ENCODE measurements at places on chromosomes 5 and 9.

- DNase-seq = no peak
Measured at GRCh38 chr9:135814421-135815095, 92.8 kb downstream of the CAMSAP1 start.

- no peak for DNase-seq
Measured at GRCh38 chr9:137191691-137192447, 3.4 kb downstream of the SSNA1 start.

GRCh38 chr9:80492221-80492620 lies 920.5 kb downstream of the TLE4 start:
- no peak for DNase-seq

GRCh38 chr5:37810311-37810710 lies 29.5 kb downstream of the GDNF start:
- DNase-seq = no peak

DNA sequence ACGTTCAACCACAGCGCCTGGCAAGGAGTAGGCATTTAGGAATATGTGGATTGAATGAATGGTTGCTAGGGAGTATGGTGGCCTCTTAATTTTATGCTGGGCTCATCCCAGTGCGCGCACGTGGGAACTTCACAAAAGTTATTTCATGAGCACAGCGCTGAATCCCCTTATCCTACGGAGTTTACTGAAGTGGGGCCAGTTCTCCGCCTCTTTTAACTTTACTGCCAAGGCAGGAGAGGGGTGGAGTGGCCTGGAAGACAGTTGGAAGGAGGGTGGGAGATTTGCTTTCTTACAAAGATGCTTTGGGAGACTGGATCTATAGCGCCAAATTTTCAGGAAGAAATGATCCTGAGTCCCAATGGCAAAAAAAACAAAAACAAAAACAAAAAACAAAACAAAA lies 326.5 kb downstream of the SH3GL2 start:
- DNase-seq = no peak

- DNase-seq = no peak
Measured at GRCh38 chr9:14962193-14962882, 52.1 kb upstream of the FREM1 start.

DNA sequence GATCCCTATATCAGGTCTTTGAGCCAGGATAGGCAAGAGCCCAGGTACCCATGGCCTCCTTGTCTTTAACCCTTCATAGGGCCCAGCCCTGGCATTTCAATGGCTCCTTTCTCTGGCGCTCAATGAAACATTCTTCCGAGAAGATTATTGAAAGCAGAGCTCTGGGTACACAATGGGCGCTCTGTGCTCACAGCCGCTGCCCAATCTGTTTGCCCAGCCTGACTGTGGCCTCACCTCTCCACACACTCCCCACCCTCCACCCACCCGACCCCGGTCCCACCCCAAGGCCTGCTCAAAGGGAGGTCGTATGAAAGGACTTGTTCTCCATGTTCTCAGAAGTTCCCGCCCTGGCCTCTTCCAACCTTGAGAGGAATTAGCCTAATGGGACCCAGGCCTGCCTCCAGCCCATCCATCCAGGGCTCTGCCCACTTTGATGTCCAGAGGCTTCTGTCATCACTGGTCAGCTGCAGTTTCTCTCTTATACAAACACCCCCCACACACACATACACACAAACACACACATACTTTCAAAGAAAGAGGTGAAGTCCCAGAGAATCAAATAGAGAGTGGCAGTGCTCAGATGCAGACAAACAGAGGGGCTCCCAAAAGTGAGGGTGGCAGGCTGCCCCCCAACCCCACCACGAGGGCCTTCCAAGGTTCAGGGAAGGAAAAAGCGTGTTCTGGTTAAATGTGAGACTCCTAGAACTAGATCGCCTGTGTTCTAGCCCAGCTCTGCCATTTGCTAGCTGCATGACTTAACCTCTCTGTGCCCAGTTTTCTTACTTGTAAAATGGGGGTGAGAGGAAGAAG lies 5.1 kb upstream of the ARSI start:
- no peak for DNase-seq

DNA sequence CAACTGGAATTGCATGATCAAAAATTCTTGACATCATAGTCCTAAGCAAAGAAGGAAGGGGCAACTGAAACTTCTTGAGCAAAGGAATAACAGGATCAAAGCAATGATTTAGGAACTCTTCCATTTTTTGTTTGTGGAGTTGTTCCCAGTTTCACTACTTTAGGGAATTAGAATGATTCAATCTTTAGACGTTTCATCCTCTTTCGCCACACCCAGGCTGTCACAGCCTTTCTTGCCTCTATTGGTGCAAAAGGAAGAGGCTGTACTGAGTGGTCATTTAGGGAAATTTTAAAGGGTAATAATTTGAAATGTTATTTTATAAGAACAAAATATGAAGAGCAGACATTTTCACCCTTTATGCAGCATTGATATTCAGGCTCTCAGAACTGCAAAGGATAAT lies 1026.0 kb upstream of the ARRDC3 start:
- no peak for DNase-seq

DNA sequence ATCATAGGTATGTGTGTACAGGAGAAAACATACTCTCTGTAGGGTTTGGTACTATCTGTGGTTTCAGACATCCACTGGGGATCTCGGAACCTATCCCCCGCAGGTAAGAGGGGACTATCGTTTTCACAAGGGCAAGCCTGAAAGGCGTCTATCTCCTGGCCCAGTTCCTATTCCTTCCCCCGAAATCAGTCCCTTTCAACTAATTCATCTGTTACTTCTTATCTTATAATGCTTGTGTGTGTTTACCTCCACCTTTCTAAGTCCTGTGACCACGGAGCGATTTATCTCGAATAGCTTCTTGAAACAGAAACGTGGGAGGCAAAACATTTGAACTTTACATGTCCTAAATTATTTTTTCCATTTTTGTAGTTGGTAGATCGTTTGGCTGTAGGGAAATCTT lies 11.4 kb downstream of the ABO start:
- no peak for DNase-seq

DNA sequence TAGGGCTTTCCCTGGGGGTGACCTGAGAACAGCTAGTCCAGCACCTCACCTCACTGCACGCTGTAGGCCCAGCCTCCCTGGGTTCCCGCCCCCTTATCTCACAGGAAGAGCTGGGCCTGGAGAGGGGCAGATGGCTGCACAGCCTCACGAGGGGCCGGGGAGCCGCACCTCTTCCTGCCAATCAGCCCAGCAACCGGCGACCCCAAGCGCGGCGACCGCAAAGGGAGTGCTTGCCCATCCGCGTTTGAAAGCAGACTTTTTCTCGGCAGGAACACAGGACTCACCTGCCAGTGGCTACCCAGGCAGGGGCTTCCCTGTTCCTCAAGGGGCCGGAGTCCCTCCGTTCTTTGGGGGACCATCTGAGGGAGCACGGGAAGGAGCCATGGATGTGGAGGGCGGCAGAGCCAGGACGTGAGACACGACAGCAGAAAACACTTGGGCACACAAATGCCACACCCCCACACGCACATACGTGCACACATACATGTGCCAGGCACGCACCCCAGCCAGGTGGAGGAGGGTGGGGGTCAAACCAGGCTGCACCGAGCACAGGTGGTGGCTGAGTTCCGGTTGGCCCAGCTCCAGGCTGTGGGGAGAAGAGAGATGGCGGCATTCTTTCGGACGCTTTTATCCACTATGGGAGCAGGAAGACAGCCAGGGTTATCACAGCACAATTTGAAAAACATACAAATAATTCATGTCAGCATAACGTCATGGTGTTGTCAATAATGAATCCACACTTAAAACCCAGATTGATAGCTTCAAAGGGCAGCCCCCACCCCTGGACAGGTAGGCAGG lies 11.3 kb downstream of the TMEM250 start:
- no peak for DNase-seq

GRCh38 chr5:4383102-4383501 lies 757.0 kb upstream of the ADAMTS16 start:
- DNase-seq = no peak

- DNase-seq = no peak
Measured at GRCh38 chr9:118640836-118641560, 728.2 kb downstream of the BRINP1 start.

DNA sequence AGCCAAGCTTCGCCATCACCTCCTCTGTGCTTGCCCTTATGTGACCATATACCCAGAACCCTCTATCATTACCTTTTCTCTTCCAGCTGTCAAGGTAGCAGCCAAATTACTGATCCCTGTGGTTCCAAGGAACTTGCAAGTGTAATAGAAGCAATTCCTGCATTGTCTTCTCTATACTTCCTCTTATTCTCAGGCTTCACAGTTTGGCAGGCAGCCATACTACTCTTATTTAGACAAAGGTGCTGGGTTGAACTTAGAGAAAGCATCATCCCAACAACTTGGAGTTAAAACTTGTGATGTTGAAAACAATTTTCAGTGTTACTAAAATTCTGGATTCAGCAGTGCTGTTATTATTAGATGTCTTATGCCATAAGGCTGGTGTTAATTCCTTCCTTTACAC lies 93.2 kb downstream of the NLN start:
- DNase-seq = no peak

- DNase-seq = no peak
Measured at GRCh38 chr9:71479621-71480020, 288.7 kb downstream of the CEMIP2 start.

DNA sequence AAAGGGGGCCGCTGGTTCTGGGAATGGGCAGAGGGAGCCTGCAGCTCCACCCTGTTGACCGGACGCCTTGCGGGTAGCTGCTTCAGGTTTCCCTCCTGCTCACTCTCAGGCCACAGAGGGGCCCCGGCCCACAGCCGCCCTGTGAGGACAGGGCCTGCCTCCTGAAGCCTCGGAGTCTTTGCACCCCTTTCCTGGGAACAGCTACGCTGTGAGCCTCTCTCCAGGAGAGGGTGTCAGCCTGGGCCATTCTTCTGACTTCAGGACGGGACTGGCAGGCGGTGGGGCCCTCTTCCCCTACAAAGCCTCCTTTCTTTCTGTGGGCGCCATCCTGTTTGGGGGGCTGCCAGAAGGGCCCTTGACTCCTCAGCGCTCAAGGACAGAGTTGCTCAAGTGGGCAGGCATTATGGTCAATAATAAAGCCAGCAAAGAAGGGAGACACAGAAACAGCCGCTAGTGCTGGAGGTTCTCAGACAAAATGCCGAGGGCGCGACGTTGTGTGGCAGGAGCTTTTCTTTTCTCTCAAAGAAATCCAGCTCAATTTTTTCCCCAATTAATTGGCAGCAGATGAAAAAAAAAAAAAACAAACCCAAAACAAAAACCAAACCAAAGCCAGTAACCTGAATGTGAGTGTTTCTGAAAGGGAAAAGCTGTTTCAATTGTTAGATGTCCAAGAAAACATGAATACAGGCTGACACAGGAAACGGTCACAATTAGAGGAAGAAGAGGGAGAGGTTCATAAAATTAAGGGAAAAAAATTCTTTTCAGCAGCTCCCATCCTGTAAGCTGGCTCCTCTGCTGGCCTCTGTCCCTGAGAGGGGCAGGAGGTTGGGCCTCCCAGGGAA lies 12.8 kb upstream of the SLC25A51 start:
- no peak for DNase-seq

DNA sequence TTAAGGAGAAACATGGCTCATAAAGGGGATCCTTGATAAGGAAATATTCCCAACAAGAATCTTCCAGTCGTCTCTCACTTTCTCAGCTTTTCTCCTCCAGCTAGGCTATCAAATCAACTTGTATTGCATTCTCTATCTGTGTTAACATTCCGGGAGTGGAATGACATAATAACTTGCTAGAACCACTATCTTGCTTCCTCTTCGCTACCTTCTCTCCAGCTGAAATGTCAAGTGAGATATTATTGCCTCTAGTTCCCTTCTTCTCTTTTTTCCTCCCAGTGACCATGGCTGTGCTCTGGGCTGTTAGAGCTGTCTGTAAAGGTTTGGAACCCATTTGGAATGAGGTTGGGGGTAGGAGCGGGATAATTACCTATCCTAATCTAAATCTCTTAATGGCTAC lies 1329.5 kb upstream of the WWC1 start:
- DNase-seq = no peak

DNA sequence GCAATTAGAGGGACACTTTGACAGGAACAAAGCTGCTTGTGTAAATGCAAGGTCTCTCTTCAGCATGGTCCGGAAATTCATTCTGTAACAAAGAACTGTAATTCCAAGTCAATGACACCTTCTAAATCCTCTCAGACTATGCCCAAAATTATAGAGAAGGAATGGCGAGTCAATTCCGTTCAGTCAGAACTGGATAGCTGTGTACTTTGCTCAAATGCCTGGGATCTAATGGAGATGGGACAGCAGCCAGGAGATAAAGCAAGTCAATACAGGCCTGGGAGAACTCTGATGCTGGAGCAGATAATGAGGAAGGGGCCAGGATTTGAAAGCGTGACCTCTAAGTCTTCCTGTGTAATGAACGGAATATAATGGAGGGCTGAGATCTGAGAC lies 96.4 kb upstream of the SPRY4 start:
- no peak for DNase-seq

GRCh38 chr5:151213803-151214613 lies 9.9 kb downstream of the CCDC69 start:
- no peak for DNase-seq

GRCh38 chr5:34041247-34041972 lies 1.6 kb downstream of the C1QTNF3 start:
- DNase-seq = no peak

DNA sequence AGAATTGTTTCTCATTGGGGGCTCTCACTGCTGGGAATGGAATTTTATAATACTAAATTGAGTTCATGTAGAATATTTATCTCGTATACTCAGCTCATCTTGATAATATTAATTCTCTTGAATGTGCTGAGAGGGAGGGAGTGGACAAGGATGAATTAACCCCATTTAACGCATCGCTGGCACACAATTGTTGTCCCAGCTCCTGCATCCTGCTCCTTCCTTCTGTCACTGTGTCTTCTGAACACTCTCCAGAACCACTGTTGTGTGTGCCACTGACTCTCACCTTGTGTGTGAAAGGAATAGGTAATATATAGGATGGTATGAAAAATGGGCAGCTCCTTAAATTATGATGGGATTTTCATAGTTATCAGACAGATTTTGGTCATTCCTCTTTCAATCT lies 267.3 kb downstream of the MTRR start:
- DNase-seq = no peak

DNA sequence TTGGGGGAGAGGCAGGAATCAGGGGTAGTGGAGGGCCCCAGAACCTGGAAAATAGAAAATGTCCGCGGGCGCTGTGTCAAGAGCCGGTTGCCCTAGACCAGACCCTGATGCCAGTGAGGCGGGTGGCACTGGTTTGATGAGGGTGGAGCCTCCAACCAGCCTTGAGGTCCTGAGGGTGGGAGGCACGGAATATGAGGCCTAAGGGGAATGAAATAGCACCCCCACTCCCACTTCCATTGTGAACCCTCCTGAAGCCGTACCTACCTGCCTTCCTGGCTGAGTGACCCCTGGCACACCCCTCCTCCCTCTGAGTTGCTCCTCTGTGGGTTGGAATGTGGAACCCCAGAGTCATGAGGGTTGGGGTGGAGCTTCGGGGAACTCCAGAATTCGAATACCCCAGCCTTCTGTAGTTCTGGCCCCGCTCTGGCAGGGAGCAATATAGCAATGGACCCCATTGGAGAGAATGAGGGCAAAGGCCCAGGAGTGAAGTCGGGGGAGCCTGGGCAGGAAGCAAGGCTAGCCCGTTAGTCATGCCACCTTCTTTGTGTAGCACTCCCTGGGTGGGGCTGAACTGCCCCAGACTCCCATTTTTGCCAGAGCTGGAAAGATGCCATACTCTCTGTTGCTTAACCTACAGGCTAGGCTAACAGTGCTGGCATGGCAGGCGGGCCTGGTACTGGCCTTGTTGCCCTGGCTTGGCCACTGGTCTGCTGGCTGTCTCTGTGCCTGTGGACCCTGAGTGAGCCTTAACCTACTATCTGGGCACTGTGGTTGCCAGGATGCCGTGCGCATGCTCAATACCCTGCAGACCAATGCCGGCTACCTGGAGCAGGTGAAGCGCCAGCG lies 1.0 kb downstream of the FPGS start:
- DNase-seq = no peak

Measured in cortex of kidney (tissue), 1 donor.